ENCODE measurements at places on chromosomes 6 and 20.

GRCh38 chr6:111530218-111530617, 47.2 kb upstream of the REV3L start:
- no peak for DNase-seq

DNA sequence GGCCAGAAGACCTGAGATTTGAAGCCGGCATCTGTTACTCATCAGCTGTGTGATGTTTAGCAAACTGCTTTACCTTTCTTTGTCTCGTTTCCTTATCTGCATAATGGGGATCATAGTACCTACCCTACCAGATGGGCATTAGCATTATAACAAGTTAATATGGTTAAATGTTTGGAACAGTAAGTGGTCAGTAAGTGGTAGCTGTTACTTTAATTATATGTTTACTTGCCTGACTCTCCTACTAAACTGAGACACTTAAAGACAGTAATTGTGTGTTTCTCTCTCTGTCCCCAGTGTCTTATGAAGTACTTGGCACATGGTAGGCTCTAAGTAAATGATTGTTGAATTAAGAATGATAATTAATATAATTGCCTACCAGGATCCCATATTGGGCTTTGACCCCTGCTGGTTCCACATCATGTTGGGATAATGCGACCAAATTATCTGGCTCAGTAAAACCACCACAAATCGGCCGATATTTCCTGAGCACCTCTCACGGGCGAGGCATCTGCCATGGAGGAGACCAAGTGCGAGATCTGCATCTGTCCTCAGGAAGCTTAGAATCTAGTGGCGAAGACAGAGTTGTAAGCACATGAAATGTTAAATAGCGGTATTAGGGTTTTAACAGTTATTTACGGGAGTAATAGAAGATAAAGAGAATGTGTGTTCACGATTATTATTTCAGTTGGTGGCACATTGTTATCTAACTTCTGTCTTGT, 31.4 kb downstream of the PTK7 start:
- DNase-seq: peak; percentile 89

GRCh38 chr20:63082308-63082938, 75.7 kb upstream of the BHLHE23 start:
- no peak for DNase-seq

GRCh38 chr20:4726710-4727397, 5.1 kb downstream of the PRND start:
- no peak for DNase-seq

- no peak for DNase-seq
These were observed 573.8 kb upstream of the AGPAT4 start for GRCh38 chr6:161847628-161848027.

GRCh38 chr6:125759184-125759902, 9.9 kb downstream of the HEY2 start:
- DNase-seq: no peak

DNA sequence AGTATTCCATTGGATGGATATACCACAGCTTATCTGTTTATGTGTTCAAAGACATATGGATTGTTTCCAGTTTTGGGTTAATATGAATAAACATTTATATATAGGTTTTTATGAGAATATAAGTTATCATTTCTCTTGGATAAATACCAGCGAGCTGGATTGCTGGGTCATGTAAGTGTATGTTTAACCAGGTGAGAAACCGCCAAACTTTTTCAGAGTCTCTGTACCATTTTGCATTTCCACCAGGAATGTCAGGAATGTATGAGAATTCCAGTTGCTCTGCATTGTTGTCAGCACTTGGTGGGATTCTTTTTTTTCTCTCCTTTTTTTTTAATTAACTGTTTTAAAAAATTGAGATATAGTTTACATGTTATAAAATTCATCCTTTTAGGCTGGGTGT, 52.1 kb downstream of the PHF20 start:
- no peak for DNase-seq

- no peak for DNase-seq
These were observed 37.7 kb downstream of the AK9 start for GRCh38 chr6:109653264-109653663.

DNA sequence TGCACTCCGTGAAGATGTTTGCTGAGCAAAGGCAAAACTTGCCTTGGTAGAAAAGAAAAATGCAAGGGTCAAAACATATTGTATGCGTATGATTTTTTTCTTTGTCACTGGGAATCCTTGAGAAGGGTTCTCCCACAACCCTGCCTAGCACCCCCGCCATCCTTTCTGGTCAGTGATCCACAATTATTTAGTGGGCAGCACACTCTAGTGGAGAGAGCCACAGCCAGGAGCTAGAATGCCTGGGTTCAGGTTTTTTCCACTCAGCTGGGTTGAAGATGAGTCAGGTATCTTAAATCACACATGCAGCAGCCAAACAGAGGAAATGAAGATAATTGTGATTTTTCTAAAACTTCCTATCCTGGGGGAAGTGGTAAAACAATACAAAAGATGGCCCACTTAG, 243.1 kb downstream of the PKHD1 start:
- peak; percentile 61 for DNase-seq

- DNase-seq: no peak
These were observed 215.5 kb upstream of the ECI2 start for GRCh38 chr6:4350567-4351519.

DNA sequence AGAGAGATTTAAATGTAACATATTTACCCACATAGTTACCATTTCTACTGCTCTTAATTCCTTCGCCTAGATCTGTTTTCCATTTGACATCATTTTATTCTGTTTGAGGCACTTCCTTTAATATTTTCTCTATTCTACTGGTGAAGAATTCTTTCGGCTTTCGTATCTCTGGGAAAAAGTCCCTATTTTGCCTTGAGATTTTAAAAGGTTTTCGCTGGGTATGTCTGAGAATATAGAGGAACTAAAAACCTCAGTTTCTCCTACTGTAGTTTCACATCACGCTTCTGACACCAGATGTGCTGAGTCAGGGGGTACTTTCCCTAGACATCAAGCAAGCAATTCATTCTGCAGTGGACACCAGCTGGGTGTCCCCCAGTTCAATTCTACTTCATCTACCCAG, 61.7 kb downstream of the E2F3 start:
- DNase-seq: no peak

DNA sequence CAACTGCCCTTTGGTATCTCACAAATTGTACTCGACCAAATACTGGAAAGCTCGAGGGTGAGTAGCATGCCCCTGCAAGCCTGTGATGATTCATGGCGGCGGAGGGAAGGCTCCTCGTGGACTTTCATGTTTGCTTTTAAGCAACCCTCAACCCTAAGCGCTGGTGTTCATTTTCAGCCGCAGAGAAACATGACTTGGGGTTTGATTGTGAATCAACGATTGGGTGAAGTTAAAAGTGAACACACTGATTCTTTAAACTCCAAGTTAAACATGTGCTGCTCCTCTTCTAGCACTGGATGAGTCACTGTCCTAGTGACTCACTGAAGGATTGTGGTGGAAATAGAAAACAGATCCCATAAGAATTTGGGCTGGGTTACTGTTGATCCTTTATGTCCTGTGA, 8.3 kb downstream of the CD109 start:
- DNase-seq: no peak

DNA sequence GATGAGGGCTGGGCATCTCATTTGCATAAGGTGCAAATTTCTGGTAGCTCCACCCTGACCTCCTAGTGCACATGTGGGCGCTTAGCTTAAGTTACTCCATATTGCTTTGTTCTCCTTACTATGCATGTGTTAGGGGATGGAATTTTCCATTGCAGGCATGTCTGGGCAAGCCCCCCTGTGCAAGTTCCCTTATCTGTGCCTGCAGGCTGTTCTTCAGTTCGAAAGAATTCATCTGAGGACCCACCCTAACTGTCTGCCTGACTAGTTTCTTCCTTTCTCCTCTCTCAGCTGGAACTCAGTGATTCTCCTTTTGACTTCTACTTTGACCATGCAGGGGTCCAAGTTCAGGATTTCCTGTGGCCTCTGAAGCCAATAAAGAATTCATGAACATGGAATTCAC, 30.2 kb downstream of the CCDC170 start:
- no peak for DNase-seq

- DNase-seq: no peak
These were observed 218.5 kb upstream of the QKI start for GRCh38 chr6:163195721-163196691.

- DNase-seq: no peak
These were observed 10.4 kb upstream of the FOXP4 start for GRCh38 chr6:41535766-41536165.

DNA sequence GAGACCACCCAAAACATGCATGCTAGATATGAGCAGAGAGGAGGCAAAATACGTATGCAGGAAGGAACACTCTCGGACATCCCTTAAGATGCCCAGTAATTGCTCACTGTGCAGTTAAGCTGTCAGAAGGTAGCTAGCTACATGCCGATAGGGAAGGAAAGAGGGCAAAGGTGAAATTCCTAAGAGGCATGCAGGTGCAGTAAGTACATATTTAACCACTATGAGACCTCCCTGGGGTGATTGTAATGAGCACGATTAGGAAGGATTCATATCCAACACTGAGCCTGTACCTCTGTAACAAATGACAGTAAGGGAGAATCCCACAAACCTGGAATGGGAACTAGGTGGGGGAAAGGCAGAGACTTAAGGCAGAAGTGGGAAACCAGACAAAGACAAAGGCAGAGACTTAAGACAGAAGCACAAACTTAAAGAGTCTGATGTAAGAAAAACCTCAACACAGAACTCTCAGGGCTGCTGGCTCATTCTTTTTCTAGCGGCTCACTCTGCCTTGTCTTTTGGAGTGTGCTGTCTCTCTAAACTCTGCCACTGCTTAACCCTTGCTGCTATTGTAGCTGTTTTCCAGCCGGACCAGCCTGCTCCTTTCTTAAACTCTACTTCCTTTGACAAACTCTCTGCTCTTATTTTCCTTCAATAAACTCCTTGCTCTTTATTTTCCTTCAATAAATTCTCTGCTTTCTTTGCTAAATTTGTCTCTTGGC, 148.1 kb downstream of the UBE3D start:
- no peak for DNase-seq

- DNase-seq: no peak
These were observed 14.4 kb downstream of the TNFAIP3 start for GRCh38 chr6:137881522-137881886.

DNA sequence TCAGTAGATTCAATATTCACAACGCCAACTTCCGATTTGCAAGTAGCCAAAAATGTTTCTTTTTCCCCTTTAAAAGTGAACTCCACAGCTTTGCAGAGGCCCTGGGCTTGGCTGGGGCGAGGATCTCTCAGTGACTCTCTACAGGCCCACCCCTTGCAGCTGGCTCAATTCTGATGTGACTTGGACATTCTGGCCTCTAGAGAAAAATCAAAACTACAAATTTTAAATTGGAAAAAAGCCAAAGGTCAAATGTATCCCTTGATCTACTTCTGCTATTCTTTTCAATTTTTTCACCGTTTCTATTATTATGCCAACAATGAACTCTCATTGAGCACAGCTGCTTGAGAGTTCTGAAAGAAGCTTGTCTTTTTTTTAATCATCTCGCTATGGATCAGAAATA, 245.9 kb upstream of the HS3ST5 start:
- no peak for DNase-seq

DNA sequence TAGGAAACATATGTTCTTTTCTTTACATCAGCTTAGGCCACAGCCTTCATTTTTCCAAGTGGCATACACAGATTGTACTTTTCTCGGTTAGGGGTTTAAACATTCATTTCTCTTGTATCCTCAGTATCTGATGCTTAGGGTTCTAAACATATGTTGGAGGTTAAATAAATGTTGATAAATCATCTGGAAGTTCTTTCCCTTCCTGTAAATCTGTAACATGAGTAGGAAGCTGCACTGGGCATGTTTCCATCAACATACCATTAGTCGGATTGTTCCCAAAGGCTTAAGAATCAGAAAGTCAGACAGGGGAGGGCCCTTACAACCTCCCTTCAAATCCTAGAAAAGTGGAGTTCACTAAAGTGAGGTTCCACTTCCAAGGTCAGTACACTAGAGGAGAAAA, 54.8 kb upstream of the BCLAF1 start:
- no peak for DNase-seq
